ENCODE measurements at places on chromosomes 6 and 20. TPM values are rescaled to one million over a fixed set of nuclear protein-coding genes. Genes with fewer than 3 reads are reported as not detected.

DNA sequence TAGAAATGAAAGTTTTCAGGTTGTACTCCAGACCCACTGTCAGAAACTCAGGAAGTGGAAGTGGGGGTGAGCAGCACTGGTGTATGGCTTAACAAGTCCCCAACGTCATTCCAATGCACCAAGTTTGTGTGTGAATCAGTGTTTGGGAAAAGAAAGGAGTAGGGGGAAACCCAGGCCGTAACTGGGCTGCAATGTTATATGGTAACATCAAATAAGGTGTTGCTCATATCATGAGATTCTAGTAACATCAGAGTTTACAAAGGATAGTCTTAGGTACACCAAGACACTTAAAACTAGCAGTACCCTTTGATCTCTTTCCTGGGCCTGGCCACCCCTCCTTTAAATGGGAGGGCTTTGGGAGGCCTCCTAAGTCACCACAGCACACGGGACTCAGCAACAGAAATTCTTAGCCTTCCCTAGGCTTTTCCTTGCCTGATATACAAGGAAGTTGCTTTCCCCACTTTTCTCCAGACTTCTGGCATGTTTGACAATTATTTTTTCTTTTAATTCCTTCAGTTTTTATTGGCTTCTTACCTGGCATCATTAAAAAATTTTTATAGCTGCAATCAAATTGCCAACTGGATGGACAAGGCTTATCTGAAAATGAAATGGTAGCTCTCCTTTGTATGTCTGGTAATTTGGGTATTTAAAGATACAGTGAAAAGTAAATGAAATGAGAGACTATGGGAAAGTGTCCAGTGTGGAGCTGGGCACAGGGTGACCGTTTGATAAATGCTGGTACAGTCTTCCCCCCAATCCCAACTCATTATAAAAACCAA, 15.1 kb downstream of the E2F3 start:
- DNase-seq: no peak

GRCh38 chr6:111280445-111280955, 193.2 kb downstream of the SLC16A10 start:
- no peak for DNase-seq

The OSER1 gene
- total RNA-seq: 24.4 TPM

The MLN gene
- total RNA-seq: not detected

The DAAM2 gene
- total RNA-seq: 23.0 TPM

All from ureter (tissue), 1 donor.